ENCODE measurements at places on chromosomes 12 and 14.

DNA sequence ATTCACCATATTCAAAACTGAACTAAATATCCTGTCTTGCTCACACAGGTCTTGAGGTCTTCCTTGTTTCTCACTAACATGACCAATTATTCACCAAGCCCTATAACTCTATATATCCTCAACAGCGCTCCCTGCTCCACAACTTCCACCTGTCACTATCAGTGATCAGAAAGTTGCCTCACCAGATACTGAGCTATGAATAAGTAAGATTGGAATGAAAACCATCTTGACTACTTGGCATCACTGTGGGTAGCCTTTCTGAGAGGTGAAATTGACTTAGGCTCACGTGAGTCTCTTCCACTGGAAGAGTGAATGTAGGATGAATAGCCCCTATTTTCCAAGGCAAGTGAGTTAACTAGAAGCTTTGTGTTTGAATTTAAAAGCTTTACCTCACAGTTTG is 167.1 kb downstream of the PIK3C2G start:
- DNase-seq = no peak

GRCh38 chr14:73714656-73715081 is 485 bp upstream of the PNMA1 start:
- no peak for DNase-seq

- DNase-seq = no peak
Measured at GRCh38 chr14:100822013-100822412, 3.9 kb upstream of the MEG3 start.

- no peak for DNase-seq
Measured at GRCh38 chr12:89345376-89345775, 6.9 kb downstream of the DUSP6 start.

GRCh38 chr14:34766606-34767005 is 52.2 kb upstream of the CFL2 start:
- no peak for DNase-seq

- no peak for DNase-seq
Measured at GRCh38 chr12:70994217-70994788, 73.8 kb upstream of the PTPRR start.

- no peak for DNase-seq
Measured at GRCh38 chr12:4628406-4628805, 20.4 kb downstream of the AKAP3 start.

DNA sequence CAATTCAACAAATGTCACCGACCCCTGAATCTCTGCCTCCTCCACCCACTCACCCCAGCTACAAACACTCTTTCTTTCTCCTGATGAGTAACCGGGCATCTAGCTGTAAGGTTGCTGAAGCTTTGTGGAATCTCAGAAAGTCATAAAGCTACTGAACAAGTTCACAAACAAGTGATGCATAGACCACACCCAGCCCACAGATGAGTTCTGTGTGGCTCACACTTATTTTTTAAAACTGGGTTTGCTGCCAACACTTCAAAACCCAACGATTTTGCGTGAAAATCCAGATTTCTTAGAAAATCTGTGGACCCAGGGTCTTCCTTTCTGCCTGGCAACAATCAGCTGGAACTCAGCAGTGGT is 96.1 kb downstream of the APAF1 start:
- no peak for DNase-seq
